ENCODE measurements at places on chromosomes 16 and 17. TPM values are rescaled to one million over a fixed set of nuclear protein-coding genes. Genes with fewer than 3 reads are reported as not detected.

Gene GH1
- not detected for total RNA-seq

Gene MYCBPAP
- 8.9 TPM for total RNA-seq

GRCh38 chr17:11539637-11540036 is 58.6 kb upstream of the DNAH9 start:
- DNase-seq = no peak
- no peak overlapping the region for H3K27ac ChIP-seq
- no peaks in the 10 kb centered on the region for H3K4me1 ChIP-seq
- no peaks in the 10 kb centered on the region for H3K27me3 ChIP-seq
- H3K4me3 ChIP-seq = no peak overlapping the region

DNA sequence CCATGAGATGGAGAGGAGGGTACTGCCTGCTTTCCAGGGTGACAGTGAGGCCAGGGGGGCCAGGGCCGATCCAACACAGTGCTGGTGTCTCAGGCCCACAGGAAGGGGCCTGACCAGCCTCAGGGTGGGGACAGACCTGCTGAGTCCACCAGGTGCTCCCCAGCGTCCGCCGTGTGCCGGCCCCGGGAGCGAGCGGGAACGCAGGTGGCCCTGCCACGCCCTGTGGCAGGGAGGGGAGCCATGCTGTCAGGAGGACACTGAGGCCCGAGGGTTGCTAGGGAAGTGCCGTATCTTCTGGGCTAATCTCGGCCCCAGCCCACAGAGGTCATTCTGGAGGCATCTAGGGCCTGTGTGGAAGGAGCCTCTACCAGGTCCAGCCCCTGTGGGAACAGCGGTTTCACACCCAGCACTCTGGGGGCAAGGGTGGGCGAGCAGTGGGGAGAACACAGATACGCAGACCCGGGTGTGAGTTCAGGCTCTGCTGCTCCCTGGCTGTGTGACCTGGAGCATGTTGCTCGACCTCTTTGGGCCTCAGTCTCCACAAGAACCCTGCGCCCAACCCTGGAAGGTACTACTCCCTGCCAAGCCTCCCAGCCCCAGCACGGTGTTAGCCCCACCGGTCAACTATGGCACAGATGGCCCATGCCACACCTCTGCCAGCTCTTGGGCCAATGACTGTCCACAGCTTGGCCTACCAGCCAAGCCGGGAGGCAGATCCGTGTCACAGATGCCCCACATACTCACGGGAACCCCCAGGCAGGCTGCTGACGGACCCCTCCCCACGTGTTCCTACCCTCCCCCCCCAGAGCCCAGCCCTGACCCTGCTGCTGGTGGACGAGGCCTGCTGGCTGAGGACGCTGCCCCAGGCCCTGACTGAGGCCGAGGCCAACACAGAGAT is 43.9 kb upstream of the ZC3H18 start:
- no peaks in the 10 kb centered on the region for H3K4me1 ChIP-seq
- H3K36me3 ChIP-seq = no peaks in the 10 kb centered on the region
- H3K27me3 ChIP-seq = no peaks in the 10 kb centered on the region
- no peak overlapping the region for H3K4me3 ChIP-seq
- H3K27ac ChIP-seq = peak overlapping the region; percentile 35
- DNase-seq = no peak

DNA sequence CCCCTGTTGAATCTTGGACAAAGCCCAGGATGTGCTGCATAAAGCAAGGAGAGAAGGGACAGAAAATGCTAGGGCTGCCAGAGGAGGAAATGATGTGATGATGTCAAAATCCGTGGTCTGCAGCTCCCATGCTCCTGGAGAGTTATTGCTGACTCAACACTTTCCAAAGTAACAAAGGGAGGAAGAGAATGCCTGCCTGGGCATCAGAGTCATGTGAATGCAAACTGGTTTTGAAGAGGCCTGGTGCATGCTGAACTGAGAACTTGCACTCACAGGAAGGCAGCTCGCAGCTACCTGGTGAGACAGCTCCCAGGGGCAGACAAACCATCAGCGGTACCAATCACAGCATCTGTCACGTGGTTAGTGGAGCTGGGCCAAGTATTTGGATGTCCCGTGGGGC is 2.8 kb downstream of the MARVELD3 start:
- H3K4me3 ChIP-seq = no peak overlapping the region
- DNase-seq = no peak
- no peaks in the 10 kb centered on the region for H3K4me1 ChIP-seq

- no peak overlapping the region for H3K4me3 ChIP-seq
- H3K27ac ChIP-seq = no peak overlapping the region
- no peaks in the 10 kb centered on the region for H3K27me3 ChIP-seq
Observed at GRCh38 chr16:88073201-88073721, 122.0 kb downstream of the BANP start.

- H3K27ac ChIP-seq = no peak overlapping the region
- H3K27me3 ChIP-seq = no peaks in the 10 kb centered on the region
- no peaks in the 10 kb centered on the region for H3K4me1 ChIP-seq
- no peak overlapping the region for H3K4me3 ChIP-seq
- no peaks in the 10 kb centered on the region for H3K36me3 ChIP-seq
Observed at GRCh38 chr16:27972500-27972899, 91.0 kb downstream of the GSG1L start.

- peaks cover 47% of the 10 kb centered on the region for H3K36me3 ChIP-seq
- H3K27ac ChIP-seq = no peak overlapping the region
- peaks cover 11% of the 10 kb centered on the region for H3K4me1 ChIP-seq
- no peaks in the 10 kb centered on the region for H3K27me3 ChIP-seq
- DNase-seq = no peak
- H3K4me3 ChIP-seq = no peak overlapping the region
Observed at GRCh38 chr17:7846063-7846735, 8.7 kb upstream of the TMEM88 start.

- no peak overlapping the region for H3K4me3 ChIP-seq
- H3K27me3 ChIP-seq = no peaks in the 10 kb centered on the region
- no peaks in the 10 kb centered on the region for H3K36me3 ChIP-seq
- H3K27ac ChIP-seq = no peak overlapping the region
- no peaks in the 10 kb centered on the region for H3K4me1 ChIP-seq
Observed at GRCh38 chr17:64158831-64159590, 29.1 kb upstream of the ERN1 start.

DNA sequence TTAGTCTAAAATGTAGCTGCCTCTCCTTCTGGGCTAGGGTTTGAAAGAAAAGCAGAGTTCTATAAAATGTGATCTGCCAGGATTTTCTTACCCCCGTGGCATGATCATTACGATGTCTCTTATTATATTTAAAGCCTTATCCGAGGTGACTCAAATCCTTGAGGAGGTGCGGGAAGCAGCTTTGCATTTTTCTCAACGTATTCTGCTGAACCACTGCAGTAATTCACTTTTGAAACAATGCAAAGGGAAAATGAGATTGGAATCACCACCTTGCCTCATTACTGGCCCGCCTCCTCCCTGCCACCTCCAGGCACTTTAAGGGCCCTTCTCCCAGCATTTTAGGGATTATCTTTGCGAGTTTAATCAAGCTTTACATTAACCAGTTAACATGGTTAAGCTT is 9.7 kb upstream of the NOG start:
- H3K27ac ChIP-seq = no peak overlapping the region
- H3K4me1 ChIP-seq = no peaks in the 10 kb centered on the region
- H3K36me3 ChIP-seq = no peaks in the 10 kb centered on the region
- DNase-seq = no peak
- no peak overlapping the region for H3K4me3 ChIP-seq

DNA sequence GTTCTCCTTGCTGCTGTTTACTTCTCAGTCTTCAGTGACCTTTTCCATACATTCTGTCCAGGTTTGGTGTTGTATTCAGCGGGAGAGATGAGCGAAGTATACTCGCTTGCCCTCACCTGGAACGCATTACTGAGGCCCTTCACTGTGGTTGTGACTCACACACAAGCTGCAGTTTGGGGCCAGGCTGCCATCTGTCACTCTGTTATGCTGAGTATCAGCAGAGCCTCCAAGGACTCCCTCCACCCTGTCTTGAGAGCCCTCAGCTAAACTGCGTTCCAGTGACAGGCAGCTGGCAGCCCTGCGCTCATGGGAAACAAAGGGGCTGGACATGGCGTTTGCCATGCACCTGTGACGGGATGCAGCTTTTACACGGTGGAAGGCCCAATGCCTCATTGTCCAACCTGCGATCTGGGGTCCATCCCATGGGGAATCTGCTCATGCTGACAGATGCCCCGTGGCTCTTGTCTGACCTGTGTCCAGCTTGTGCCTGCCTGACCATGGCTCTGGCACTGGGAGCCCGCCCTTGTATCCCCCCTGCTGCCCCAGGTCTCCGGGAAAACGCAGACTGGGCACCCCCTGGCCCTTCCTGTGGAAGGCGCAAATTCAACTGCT is 6.5 kb upstream of the ZNF778 start:
- no peak overlapping the region for H3K4me3 ChIP-seq
- peaks cover 1% of the 10 kb centered on the region for H3K4me1 ChIP-seq
- H3K27me3 ChIP-seq = no peaks in the 10 kb centered on the region
- no peak for DNase-seq
- H3K27ac ChIP-seq = no peak overlapping the region
- H3K36me3 ChIP-seq = no peaks in the 10 kb centered on the region

- H3K4me3 ChIP-seq = no peak overlapping the region
- H3K27me3 ChIP-seq = no peaks in the 10 kb centered on the region
- no peaks in the 10 kb centered on the region for H3K4me1 ChIP-seq
- H3K27ac ChIP-seq = no peak overlapping the region
Observed at GRCh38 chr16:16175296-16175695, 48.0 kb downstream of the ABCC6 start.

DNA sequence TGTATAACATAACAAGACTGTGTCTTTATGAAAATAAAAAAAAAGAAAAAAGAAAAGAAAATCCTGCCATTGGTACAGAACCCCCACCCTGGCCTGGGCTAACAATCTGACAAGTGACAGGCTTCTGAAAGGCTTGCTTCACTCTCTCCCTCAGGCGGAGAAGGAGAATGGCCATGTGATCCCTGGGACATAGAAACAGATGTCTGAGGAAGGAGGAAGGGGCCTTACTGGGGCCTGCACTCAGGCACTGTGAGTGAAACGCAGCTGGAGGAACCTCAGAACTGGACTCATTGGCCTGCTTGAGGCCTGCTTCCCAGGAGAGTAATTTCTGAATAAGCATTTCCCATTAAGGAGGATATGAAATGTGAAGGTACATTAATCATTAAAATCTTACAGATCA is 17.5 kb downstream of the MAP3K14 start:
- H3K27ac ChIP-seq = no peak overlapping the region
- H3K4me3 ChIP-seq = no peak overlapping the region
- H3K36me3 ChIP-seq = no peaks in the 10 kb centered on the region
- H3K4me1 ChIP-seq = peaks cover 39% of the 10 kb centered on the region
- DNase-seq = no peak

DNA sequence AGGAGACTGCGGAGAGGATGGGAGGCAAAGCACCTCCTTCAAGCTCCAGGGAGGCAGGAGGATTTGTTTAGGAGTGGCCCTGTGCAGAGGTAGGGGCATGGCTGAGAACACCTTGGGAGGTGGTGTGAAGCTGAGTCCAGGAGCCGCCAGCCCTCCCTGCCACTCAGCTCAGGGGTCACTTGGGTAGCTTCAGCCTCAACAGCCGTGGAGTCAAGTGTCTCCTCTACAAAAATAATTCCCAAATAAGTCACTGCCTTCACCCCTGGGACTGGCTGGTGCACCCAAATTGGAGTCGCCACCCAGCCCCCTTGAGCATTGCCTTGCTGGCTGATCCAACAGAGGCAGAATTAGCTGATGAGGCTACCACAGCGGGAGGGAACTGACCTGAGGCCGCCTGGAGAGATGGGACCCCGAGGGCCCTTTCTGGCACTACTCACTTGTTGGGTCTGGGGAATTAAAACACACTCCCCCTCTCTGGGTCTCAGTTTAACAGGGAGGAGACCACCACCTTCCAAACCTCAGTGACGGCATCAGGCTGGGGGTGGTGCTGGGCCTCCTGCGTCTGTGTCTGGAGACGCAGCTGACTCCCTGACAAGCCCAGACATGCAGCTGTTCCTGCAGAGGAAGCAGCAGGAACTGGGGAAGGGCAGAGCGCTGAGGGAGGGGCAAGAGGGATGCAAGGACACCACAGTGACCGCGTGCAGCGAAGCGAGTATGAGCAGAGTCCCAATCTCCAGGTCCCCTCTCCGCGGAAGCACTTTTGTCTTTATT is 87.9 kb upstream of the TOB1 start:
- no peaks in the 10 kb centered on the region for H3K27me3 ChIP-seq
- H3K27ac ChIP-seq = no peak overlapping the region
- DNase-seq = no peak
- H3K4me1 ChIP-seq = peaks cover 7% of the 10 kb centered on the region
